KG1 (cell line): ENCODE measurements at places on chromosomes 5 and 9.

DNA sequence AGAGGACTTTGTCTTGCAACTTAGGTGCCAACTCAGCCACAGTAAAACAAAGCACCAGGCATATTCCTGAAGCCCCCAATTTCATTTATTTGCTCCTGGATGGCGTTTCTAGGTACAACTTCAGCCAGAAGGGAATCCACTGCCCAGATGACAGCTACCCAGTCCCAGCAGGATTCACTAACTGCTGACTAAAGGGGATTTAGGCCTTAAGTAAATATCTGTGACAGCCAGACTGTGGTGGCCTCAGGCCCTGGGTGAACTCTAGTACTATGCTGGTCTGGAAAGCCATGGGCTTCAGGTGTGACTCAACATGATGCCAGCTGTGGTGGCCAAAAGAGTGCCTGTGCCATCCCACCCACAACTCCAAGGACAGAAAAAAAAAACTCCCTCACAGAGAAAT lies 396.1 kb upstream of the CCNG1 start:
- no peak for DNase-seq

- DNase-seq, result no peak
Observed at GRCh38 chr5:168356592-168356991, 65.1 kb downstream of the WWC1 start.

DNA sequence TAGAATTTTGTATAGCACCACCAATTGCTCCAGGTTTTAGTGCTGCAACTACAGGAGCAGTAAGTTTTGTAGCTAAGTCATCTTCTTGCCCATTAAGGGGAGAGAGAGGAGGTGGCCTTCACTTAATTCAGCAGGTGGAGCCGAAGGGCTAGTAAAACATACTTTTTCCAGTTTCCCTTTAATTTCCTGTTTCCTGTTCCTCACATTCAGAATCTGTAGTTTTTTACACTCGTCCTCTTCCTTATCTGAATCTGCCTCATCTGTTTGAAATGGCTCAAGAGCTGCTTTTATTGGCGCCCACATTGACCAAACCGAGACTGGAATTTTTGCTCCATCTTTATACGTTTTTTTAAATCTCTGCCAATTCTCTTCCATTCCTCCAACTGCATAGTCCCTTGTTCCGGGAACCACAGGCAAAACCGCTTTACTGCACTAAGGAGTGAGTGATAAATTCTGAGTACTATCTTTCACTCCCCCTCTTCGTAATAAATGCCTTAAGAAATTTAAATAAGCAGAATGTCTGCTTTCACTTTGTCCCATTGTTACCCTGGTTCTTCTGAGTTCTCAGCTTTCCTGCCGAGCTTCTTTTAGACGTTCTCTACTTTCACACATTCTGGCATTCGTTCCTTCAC lies 133.9 kb downstream of the DROSHA start:
- no peak for DNase-seq

DNA sequence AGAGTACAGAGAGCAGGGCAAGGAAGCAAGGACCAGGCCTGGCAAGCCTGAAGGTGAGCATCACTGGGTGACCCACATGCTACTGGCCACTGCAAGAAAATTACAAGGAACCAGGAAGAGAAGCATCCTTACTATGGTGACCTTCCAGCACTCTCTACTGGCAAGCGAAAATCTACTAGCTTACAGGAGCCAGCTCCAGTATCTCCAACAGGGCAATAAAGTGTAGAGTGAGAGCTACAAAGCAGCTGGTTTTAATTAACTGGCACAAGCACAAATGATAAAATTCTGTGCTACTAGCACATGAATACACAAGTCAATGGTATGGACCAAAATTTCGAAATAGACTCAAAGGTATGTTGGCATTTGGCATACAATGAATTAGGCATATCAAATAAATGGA lies 113.3 kb upstream of the CAST start:
- no peak for DNase-seq

DNA sequence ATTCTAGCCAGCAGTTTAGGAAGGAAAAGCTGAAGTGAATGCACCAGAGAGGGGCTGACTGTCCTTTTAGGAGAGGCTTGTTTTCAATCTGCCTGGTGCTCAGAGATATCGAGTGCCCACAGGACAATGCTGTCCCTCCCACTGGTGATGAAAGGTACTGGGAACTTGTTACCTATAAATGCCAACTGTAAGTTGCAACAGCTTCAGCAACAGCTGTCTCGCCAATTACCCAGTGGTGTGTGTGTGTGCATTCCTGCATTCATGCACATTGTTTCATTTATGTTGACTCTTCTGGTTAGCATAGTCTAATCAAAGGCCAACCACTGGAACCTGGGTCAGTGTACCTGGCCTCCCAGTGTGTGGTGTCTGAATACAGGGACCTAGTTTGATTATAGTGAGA lies 161.1 kb downstream of the CSNK1G3 start:
- DNase-seq, result no peak

DNA sequence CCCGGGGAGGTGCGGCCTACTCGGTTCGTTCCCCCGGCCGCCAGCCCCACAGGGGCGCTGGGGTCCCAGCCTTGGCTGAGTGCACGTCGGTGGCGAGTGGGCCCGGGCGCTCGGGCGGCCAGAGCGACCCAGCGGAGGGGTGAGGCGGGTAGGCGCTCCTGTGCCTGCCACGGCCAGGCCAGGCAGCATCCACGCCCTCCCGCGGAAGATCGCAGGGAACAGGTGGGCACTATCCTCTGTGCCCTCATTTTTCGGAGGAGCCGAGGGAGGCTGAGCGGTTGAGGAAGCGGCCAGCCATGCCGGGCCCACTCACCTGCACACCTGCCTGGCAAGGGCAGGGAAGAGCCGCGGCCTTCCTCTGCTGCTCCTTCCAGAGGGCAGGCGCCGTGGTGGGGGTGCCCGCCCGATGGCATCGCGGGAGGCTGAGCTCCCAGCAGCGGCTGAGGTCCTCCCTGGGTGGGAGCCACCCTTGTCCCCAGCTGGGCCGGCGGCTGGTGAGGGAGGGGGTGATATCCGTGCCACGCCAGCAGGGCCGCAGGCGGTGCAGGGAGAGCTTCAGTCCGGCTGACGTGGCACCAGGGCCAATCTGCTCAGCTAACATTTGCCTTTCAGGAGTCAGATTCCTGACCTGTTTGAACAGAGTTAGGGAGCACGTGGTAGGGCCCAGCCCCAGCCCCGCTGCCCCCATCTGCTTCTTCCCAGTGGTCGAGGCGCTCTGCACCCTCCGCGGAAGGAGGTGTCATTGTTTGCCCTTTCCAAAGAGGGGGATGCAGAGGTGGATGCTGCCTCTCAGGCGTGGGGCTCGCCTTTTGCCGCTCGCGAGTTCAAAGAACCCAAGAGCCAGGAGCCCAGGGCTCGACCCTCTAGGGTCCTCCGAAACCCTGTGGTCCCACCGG lies 1.6 kb upstream of the SEC16A start:
- no peak for DNase-seq

GRCh38 chr9:129703667-129704355 lies 38.4 kb downstream of the PRRX2 start:
- DNase-seq, result no peak

DNA sequence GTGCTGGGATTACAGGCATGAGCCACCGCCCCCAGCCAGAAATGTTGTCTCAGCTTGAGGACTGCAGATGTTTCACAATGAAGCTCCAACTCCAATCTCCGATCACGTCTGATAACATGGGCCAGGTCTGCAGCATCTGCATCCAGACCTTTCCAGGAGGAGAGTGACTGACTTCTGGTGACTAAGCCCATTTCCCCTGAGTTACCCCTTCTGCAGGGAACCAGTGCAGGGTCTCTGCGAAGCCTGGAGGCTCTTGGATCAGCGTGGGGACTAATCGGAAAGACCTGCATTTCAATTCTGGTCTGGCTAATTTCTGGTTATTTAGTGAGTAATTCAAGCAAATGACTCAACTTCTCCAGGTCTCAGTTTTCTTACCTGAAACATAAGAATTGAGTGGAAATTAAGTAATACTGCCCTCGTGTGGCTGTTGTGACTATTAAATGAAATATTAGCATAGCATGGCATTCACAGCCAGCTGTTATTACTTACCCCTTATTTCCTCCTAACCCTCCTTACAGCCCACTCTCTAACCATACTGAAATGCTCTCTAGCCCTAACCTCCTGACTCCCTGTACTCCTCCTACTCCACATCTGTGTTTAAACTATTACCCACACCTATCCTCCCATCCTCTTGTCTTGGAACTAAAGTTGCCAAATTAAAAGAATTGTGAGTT lies 2.2 kb upstream of the GNPDA1 start:
- peak; percentile 38 for DNase-seq

- no peak for DNase-seq
Observed at GRCh38 chr5:164472165-164472564, 966.7 kb downstream of the MAT2B start.

DNA sequence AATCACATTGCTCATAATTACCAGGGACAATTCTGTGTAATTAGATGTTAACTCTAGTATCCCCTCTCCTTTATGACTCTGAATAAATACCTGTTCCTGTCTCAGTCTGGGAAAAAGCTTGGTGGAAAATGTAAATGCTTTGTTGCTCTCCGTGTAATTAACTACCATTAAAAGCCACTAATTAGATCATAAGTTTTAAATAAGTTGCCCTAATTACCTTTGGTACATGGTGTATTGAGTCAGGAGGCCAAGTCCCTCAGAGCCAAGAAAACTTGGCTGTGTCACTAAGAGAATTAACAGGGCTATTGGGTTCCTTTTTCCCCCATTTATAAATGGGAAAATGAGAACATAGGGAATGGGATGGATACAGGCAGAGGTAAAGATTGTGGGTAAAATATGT lies 617.6 kb downstream of the TLR4 start:
- no peak for DNase-seq

GRCh38 chr5:81181576-81182316 lies 51.4 kb upstream of the CKMT2 start:
- no peak for DNase-seq

GRCh38 chr5:117425163-117425562 lies 850.5 kb upstream of the SEMA6A start:
- DNase-seq, result no peak

DNA sequence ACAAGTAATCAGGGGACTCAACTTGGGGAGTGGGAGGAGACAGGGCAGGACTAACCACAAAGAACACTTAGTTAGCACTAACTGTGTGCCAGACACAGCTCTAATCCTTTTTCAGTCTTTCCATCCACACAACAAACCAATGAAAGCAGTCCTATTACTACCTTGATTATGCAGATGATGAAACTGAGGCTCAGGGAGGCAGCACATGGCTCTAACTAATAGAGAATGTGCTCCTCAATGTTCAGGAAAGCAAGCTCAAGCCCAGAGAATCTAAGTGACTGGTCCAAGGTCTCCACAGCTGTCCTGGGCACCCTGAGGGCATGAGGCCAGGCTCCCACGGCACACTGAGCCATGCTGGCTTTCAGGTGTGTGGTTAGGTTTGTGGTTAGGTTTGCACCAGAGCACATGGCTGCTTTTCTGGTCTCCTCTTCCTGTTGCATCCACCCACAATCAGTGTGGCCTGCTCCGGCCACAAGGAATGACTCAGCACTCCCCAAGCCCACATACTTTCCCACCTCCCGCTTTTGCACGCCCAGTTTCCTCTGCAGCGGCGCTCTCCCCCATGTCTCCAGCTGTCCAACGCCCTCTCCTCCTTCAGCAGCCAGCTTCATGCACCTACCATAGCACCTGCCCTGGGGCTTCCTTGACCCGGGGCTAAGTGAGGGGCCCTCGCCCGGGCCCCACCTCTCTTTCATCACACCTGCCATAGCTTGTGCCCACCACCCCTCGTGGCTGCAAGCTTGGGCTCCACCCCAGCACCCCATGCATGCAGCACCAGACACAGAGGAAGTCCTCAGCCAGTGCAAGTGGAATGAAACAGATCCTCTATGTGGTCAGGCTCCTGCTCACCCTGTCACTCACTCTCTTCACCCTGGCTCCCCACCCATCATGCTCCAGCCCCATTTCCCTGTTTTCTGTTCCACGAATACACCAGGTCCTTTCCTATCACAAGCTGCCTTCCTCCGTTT lies 133.1 kb downstream of the GABBR2 start:
- peak; percentile 41 for DNase-seq

- no peak for DNase-seq
Observed at GRCh38 chr5:39558541-39558940, 133.8 kb upstream of the DAB2 start.

- peak; percentile 19 for DNase-seq
Observed at GRCh38 chr9:2621722-2622460, at the start of gene VLDLR. Gene VLDLR, plus strand, starts transcription at chr9:2621787. Its CDS starts 403 bp downstream, at chr9:2622190.

- no peak for DNase-seq
Observed at GRCh38 chr5:78972654-78973428, 12.3 kb downstream of the ARSB start.

- no peak for DNase-seq
Observed at GRCh38 chr5:80238778-80239679, 16.8 kb downstream of the SERINC5 start.

DNA sequence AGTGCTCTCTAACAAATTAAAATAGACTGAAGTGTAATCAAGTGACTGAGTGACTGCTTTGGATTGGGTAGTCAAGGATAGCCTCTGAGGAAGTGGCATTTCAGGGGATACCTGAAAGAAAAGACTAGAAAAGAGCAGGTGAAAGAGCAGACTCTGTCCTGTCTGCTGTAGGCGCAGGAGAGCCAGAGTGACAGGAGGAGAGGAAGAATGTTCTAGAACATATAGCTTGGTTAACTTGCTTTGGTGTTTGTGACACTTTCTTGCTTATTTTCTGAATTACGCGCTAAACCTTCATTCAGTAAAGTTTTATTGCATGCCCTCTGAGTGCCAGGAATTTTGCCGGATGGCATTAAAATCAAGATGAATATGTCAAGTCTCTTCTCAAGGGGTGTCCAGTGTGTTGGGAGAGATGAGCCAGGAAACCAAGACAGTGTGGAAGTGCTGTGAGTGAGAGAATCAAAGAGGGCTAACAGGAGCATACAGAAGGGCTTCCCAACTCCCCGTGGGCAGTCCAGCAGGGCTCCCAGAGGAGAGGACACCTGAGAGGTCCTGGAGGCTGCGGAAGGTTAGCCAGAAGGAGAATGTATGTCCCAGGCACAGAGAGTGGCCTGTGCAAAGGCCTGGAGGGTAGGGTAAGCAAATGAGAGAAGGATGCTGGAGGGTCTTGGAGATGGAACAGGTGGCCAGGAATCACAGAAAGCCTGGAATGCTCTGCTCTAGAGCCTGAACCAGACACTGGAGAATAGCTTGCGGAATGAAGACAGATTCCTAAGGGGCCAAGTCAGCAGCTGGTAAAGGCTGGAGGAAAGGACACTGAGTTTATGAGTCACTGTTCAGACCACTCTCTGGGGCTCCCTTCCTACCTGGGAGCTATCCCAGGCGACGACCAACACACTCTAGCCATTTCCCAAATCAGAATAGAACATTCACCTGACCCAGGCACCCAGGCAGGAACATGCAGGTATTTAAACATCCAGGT lies 59.3 kb downstream of the SLC22A5 start:
- no peak for DNase-seq

DNA sequence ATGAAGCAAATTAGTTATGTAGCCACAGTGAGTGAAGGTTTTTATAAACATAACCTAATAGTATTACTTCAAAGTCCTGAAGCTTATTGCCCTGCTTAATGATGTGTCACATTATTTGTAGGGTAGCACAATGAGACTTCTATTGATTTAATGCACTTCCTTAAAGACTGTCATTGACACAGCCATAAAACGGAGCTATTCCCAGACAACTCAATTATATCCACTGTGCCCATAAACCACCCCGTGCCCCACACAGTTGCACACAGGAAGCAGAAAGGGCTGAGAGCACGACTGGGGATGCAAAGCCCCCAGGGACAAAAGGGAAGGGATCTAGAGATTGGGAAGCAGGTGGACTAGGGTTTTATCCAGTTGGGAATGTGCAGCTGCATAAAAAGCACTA lies 37.0 kb downstream of the TRIM32 start:
- no peak for DNase-seq
